ENCODE measurements at places on chromosomes 2 and 18.

DNA sequence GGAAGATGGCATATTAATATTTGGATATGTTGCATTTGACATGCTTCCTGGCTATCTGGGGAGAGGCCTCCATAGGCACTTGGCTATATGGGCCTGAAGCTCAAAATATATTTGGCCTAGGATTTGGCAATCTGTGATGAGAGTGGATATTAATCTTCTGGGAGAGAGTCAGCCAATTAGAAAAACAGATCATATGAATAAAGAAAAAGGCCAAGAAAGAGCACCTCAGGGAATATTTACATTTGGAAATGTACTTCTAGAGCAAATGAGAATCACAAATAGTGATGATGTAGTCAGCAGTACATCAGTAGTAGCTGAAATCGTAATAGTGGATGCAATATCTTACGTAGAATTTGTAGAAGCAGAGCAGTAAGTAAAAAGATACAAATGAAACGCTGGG, 277.0 kb downstream of the CTNNA2 start:
- DNase-seq, result no peak

- DNase-seq, result no peak
These were observed 10.3 kb upstream of the ATOH8 start for GRCh38 chr2:85743304-85743978.

- DNase-seq, result no peak
These were observed 4.1 kb downstream of the ATG4B start for GRCh38 chr2:241641631-241642030.

DNA sequence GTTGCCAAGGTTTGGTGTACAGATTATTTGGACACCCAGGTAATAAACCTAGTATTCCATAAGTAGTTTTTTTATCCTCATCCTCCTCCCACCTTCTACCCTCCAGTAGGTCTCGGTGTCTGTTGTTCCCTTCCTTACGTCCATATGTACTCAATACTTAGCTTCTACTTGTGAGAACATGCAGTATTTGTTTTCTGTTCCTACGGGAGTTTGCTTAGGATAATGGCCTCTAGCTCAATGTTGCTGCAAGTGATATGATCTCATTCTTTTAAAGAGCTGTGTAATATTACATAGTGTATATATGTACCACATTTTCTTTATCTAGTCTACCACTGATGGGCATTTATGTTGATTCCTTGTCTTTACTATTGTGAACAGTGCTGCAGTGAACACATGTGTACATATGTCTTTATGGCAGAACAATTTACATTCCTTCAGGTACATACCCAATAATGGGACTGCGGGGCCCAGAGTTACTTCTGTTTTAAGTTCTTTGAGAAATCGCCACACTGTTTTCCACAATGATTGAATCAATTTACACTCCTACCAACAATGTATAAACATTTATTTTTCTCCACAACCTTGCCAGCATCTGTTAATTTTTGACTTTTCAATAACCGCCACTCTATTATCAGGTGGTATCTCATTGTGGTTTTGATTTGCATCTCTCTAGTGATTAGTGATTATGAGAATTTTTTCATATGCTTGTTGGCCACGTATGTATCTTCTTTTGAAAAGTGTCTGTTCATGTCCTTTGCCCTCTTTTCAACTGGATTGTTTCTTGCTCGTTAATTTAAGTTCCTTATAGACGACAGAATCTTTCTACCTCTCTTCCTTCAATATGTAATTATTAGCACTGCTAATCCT, 88.0 kb downstream of the MEMO1 start:
- no peak for DNase-seq

DNA sequence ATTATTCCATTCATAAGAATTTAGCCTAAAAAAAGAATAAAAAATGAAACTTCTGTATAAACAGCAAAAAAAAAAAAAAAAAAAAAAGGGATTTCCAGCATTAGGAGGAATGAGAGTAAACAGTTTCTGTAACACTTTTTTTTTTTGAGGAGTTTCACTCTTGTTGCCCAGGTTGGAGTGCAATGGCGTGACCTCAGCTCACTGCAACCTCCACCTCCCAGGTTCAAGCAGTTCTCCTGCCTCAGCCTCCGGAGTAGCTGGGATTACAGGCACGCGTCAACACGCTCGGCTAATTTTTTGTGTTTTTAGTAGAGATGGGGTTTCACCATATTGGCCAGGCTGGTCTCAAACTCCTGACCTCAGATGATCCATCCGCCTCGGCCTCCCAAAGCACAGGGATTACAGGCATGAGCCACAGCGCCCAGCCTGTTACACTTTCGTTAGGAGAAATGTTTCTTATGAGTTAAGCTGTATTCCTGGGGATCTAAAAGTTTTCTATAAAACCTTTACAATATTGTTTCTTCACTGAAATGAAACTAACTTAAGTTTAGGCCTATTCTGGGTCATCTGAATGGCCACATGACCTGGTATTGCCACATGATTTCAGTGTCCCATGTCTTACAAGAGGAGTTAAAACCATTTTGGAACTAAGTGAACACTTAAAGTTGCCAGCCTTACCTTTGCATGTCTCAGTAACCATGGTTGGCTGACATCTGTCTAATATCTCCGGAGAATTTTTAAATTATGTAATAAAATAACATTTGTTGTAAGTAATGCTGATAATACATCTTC, 17.5 kb downstream of the SMAD2 start:
- no peak for DNase-seq

- DNase-seq, result peak; percentile 11
These were observed 36.9 kb upstream of the KLF7 start for GRCh38 chr2:207202645-207203044.

DNA sequence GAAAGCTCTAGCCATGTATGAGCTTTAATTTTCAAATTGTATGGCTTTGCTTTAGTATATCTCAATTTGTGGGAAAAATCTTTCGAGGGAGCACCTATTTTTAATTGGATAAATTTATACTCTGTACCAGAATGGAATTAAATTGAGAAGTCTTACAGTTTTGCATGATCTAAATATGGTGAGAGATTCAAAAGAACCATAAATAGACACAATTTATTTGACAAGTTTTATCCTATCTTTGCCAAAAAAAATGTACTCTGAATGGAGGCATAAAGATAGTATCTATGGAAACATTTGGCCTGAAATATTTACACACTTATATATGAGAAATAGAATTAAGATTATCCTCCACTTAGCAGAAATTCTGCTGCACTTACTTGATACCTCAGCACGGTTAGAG, 238.4 kb downstream of the NDUFA10 start:
- DNase-seq, result no peak

DNA sequence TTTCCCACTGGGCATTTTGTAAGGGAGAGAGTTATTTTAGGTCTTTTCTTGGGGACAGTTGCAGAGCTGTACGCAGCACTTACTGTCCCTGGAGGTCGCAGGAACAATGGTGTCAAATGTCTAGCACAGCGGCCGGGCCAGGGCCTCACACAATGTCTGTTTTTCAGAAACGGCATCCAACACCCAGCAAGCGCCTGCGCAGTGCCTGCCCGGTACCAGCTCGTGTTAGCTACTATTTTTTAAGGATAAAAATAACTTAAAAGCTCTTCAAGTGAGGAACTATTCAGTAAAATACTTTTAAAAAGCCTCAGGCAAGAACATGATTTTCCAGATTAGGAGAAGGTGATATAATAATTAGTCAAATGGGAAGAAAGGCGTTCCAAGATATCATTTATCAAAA, 90.0 kb downstream of the MBP start:
- DNase-seq, result no peak

DNA sequence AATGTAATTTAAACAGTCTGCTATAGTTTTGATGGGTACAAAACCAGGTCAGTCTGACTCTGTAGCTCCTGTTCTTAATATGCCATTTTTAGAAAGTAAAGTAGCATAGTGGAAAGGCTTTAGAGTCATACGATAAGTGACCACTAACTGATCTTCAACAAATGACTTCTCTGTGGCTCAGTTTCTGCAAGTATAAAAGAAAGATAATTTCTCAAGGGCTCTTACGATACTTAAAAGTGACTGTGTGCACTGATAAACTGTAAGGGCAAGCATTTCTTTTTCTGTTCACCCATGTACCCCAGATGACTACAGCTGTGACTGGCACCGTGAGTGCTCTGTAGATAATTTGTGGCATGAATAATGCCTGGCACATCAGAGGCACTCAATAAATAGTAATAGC, 178.7 kb downstream of the LCLAT1 start:
- DNase-seq, result no peak

- no peak for DNase-seq
These were observed 281.6 kb downstream of the ZNF385B start for GRCh38 chr2:179579800-179580199.

DNA sequence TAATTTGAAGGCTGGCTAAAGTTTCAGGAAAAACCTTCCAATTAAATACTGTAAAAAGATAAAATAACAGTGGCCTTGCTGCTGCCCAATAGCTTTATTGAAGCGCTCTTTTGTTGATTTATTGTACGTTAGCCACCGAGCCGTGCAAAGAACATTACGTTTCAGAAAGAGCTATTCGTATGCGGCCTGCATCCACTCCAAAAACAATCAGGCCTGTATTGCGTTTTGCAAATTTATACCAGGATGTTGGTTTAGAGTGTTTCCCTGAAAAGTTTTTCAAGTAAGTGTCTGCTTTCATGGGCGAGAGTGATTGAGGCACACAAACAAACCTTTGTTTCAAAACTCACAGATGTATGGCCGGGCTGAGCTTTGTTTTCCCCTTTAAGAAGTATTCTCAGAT, 257.2 kb upstream of the SALL3 start:
- DNase-seq, result no peak

DNA sequence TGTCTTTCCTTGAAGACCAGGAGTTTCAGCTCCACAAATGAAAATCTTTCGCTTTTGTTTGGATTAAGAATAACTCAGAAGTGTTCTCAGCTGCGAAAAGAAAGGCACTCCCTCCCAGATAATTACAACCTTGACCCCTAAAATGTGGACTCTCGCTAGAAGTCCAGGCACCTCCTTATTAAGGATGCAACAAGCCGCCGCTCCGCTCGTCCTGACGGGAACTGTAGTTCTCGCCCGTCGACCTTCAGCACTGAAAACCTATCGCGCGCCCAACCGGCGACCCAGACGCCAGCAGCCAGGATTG, 559 bp downstream of the IMMT start:
- DNase-seq, result peak; percentile 95

- no peak for DNase-seq
These were observed 27.3 kb upstream of the TNP1 start for GRCh38 chr2:216887138-216887537.

DNA sequence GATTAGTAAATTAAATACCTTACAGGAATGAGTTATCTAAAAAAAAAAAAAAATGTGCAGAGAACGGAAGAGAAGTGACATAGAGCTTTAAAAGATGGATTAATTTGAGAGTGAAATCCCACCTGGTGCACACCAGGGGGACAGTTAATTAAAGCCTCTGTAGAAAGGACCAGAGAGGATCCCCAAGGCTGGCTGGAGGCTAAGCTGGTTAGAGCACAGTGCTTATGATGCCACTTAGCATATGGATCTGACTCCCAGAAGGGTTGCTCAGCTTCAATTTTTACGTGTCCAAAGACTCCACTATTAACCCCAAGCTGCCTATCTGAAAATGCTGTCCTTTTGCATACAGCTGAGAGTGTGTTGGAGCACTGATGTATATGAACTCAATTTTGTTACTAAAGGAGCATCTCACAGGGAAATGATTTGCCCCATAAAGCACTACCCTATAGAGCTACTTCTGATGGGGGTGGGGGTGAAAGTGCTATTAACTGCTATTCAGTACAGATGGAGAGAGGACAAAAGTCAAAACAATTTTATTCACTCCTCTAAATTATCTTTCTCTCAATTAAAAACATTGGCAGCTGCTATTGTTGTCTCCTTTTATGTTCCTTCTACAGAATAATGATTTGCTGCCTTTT, 15.2 kb upstream of the SLC8A1 start:
- no peak for DNase-seq

GRCh38 chr2:80303006-80303908, 1.3 kb downstream of the LRRTM1 start:
- DNase-seq, result no peak

GRCh38 chr2:236107942-236108625, 60.1 kb downstream of the GBX2 start:
- DNase-seq, result no peak

All from kidney capillary endothelial cell (primary cell).